Hematopoietic multipotent progenitor cell treated with erythropoietin and hydrocortisone succinate and interleukin-3 and kit ligand, for 4 days (in vitro differentiated cells): ENCODE measurements at places on chromosomes 16 and 17.

DNA sequence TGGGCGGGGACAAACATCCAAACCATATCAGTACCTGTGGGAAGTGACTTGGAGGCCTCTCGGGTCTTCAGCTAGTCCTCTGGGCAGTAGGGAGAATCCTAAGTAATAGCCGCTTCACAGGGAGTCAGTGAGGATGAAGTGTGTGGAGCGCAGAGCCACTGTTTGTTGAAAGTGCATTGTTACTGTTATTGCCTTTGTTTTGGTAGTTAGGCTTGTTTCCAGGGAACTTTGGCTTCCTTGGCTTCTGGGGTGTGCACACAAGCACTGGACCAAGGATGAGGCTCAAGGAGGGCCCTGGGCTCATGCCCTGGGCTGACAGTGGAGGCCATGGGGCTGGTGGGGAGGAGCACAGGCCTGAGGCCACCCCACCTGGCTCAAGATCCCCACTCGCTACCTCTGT, 141.6 kb downstream of the CLEC16A start:
- no peak for DNase-seq

GRCh38 chr16:79336437-79337229, 263.9 kb downstream of the MAF start:
- DNase-seq, result no peak

DNA sequence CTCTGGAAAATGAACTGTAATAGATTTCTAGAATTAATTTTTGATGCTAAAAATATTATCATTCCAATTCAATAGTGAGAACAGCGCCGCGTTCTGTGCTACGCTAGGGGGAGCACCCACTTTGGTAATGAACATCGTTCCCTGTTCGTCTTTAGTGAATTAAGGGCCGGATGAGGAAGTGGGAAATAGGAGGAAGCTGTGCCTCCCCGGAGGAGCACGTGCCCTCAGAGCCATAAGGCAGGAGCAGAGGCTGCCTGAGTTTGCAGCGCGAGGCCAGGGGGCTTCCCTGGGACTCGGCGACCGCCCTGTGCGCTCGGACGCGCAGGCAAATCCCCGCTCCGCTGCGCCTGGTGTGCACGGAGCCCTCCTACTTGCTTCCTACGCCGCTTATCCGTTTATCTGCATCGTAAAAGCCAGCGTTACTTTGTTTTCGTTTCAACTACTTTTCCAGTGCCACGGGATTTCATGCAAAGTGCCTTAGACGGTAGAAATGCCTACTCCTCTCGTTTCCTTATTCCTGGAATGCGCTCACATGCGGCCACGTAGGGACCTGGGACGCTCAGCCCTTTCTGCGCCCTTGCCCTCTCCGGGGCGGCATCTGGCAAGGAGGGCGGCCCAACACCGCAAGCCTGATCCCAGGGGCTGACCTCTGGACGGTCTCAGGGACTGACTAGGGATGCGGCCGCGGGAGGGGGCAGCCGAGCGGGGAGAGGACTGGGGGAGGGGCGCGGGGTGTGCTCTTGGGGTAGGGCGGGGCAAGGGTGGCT, 76.4 kb downstream of the KCNJ12 start:
- peak; percentile 92 for DNase-seq

GRCh38 chr16:89113661-89114060, 20.0 kb downstream of the ACSF3 start:
- no peak for DNase-seq

DNA sequence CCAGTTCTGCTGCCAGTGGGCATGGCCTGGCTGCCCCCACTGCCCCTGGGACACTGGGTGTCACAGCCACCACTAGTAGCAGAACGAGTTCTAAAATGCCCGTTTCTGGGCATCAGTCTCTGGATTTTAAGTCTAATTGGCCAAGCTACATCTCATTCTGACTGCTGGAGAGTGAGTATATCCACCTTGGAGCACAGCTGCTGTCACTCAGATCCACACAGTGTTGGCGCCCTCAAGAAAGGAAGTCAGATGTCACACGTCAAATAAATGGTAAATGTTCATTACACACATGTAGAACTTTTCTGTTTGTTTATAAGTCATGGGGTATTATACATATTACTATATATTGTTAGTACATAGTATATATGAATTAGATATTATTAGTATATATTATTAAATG, 19.4 kb downstream of the GNGT2 start:
- DNase-seq, result peak; percentile 42

DNA sequence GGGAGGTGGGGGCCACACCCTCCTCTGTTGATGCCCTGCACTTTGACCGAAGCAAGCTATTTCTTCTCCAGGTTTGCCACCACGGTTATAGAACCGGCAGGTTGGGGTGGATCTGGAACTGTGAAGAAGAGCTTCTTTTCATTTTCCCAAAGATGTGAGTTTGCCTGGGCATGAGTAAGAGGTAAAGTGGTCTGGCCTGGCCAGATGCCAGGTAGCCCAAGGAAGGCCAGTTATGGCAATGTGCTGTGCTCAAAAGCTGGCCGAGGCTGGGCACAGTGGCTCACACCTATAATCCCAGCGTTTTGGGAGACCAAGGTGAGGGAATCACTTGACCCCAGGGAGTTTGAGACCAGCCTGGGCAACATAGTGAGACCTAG, 18.7 kb downstream of the ATP6V0D1 start:
- no peak for DNase-seq

DNA sequence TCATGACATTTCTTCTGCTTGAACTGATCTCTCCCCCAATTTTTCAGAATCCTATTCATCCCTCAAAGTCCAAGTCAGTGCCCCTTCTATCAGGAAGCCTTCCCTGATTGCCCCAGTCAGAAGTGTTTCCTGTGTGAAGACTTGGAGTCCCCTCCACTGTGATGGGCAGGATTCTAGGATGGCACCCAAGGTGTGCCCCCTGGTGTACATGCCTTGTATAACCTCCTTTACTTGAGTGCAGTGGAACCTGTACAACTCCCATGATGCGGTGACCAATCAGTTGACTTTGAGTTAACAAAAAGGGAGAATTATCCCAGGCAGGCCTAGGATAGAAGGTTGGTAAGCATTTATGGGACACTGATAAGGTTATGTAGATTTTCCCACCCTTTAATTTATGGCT, 23.4 kb downstream of the MYH13 start:
- DNase-seq, result peak; percentile 59

- DNase-seq, result no peak
These were observed 84.6 kb downstream of the N4BP1 start for GRCh38 chr16:48525201-48526057.

GRCh38 chr17:32542186-32542585, 55.4 kb downstream of the CDK5R1 start:
- peak; percentile 79 for DNase-seq

GRCh38 chr16:75333721-75334163, 82.3 kb upstream of the BCAR1 start:
- peak; percentile 75 for DNase-seq

- DNase-seq, result no peak
These were observed 237.8 kb downstream of the PRKCA start for GRCh38 chr17:66540131-66540781.
